ENCODE measurements at places on chromosomes 16 and 17.

DNA sequence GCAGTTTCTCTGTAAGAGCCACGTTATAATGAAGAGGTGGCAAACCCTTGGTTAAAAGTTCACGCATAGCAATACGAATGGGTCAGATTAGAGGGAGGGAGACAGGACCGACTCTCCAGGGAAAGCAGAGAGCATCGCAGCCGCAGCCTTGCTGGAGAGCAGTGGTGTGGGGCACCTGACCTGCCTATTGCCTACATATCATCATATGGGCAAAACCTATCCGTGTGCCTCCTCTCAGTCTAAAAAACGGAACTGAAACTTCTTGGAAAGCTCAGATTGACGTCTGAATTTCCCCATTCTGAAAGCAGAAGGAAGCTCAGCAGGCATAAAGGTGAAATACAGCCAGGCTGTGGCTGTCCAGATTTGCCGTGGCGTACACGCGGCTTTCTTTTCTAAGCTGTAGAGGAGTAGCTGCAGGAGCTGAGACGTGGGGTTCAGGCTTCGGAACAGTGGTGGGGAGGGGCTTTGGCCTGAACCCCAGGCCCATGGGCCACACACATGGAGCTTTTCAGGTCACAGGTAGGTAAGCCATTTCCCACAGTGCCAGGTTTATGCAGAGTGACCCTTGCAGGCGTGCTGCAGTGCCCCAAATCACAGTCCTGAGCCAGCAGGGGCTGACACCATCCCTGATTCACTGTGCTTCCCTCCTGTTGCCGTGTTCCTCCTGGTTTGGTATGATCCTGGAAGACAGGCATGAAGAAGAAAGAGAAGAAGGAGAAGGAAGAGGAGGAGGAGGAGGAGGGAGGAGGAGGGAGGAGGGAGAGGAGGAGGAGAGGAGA lies 41.6 kb upstream of the TNRC6C start:
- DNase-seq: no peak

GRCh38 chr17:32298298-32298697 lies 32.7 kb downstream of the RHBDL3 start:
- DNase-seq: no peak

DNA sequence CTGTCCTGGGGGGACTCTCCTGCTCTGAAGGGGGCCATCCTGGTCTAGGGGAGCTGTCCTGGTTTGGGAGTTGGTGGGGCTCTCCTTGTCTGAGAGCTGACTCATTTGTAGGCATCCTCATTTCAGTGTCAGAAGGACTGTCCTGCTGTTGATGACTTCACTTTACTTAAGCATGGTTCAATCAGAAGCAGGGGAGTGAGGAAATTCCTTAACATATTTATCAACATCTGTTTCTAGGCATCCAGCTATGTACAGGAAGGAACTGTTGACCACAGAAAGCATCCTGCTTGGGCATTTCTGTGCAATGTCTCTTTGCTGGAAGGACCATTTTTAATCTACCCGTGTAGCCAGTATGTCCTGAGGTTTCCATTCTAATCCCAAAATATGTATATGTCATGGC lies 502.7 kb upstream of the HSBP1 start:
- no peak for DNase-seq

- DNase-seq: no peak
Measured at GRCh38 chr17:82640036-82640435, 8.2 kb downstream of the WDR45B start.

GRCh38 chr17:49820773-49821172 lies 27.1 kb downstream of the TAC4 start:
- DNase-seq: no peak

DNA sequence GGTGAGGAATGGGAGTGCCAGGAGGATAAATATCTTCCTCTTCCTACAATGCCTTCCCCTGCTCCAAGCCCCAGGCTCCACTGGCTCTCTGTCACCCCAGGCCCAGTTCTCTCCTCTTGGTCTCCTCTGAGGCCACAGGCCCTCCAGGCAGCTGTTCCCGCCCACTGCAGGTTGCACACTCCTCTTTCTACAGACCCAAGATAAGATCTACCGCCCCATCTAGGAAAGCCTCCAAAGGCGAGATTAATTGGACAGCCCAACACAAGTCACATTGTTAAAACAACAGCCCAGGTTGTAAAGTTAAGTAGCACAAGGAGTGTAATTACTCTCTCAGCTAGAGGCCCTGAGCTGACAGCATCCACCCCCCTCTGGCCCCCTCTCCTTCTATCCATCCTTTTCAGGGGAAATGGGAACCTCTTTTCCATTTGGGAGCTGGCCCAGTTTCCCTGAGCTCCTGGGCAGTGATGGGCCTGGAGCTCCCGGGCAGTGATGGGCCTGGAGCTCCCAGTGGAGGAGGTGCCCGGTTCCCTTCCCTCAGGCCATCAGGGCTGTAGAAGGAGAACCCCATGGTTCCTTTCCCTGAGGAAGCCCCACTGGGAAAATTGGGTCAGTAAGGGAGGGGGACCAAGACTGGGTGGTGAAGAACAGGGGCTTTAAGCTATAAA lies 7.3 kb downstream of the DLX4 start:
- no peak for DNase-seq
